Activated T-cell treated with anti-CD3 and anti-CD28 coated beads, Interleukin-2, amount 50 U/mL, for 72 hours (primary cell): ENCODE measurements at places on chromosomes 7 and 10.
A peak's percentile ranks its signal among the peaks of the same experiment; 100 is the strongest.

GRCh38 chr10:99466632-99467223 is 36.3 kb upstream of the GOT1 start:
- no peak for DNase-seq

DNA sequence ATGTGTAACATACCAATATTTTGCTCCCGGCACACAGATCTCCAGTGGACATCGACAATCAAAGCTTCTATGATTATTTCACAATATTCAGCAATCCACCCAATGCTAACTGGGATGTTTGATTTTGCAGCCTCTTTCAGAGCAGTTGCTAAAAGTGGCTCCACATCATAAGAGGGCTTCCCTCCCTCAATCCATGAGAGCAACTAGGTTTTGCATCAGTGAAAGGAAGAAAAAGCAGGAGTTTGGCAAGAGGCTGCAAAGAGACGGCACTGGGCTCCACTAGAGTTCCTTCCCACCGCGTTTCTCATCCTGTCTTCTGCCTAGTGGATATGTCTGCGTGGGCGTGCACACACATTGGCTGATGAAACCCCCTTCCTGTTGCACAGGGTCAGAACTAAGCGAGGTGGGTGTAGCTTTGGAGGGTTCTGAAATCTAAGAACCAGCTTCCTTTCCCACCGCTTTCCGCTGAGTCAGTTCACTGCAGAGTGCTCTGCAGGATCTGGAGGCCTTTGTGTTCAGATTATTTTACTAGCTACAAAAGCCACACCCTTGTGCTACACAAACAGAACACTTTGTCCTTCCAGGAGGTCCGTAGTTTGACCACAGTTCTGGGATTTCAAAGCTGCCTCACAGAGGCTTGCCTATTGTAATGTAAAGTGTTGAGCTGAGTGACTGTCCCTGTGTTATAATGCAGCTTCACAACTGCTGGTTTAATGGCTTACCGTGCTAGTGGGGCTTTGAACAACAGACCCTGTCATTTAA is 28.1 kb downstream of the ARL4A start:
- DNase-seq, result peak; percentile 45

DNA sequence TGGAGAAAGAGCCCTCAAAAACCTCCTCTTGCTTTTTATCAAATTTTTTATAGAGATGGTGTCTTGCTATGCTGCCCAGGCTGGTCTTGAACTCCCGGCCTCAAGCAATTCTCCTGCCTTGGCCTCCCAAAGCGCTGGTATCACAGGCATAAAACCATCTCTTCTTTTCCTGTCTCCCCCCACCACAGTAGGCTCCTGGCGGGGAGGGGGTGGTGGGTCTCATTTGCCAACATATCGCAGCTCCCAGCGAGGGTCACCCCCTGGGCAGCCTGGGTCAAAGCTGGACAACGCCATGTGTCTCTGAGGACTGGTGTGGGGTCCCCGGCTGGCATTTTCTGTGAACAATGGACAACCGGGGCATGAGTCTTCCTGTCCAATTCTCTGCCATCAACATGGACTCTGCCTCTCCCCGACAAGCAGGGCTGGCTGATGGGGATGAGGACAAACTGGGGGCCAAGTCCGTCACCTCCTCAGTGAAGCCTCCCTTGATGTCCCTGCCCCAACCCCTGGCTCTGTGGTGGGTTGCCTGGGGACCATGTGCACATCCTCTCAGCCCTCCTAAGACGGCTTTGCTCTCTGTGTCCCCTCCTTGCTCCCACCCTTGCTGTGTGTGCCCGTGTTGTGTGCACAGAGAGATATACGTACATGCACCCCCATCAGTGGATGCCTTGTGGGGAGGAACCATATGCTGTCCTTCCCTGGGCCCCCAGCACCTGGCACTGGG is 86.4 kb upstream of the GNA12 start:
- no peak for DNase-seq

DNA sequence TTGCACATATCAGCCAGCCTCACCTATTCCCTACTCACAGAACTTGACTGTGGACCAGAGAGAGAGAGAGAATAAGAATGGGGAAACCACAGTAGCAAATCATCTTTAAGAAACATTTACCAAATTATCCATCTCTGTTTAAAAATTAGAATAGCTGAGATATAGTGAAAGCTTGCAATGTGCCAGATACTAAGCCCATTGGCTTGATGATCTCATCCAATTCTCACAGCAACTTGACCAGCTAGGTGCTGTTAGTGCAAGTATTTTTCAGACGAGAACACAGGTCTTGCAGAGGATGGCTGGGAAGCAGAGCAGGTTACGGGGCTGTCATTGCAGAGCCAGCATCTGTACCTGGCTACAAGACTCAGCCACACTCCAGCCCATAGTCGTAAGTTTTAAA is 50.9 kb downstream of the KLF6 start:
- no peak for DNase-seq

GRCh38 chr7:48091506-48092433 is 2.7 kb downstream of the UPP1 start:
- DNase-seq, result no peak

DNA sequence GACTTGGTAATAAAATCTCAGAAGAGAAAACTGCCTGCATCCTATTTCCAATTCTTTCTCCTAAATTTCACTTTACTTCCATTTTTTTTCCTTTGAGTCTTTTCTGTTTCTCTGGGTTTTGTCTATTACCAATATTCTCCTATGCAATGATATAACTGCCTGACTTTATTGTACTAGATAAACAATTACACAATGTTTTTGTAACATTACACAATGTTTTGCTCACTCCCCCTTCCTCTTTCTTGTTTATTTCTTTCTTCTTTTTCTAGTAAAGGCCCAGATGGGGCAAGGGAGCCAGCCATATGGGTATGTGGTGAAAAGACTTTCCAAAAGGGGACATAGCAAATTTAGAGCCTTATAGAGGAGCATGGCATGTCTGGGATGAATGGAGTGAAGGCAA is 278.7 kb upstream of the PHYHIPL start:
- DNase-seq, result no peak

DNA sequence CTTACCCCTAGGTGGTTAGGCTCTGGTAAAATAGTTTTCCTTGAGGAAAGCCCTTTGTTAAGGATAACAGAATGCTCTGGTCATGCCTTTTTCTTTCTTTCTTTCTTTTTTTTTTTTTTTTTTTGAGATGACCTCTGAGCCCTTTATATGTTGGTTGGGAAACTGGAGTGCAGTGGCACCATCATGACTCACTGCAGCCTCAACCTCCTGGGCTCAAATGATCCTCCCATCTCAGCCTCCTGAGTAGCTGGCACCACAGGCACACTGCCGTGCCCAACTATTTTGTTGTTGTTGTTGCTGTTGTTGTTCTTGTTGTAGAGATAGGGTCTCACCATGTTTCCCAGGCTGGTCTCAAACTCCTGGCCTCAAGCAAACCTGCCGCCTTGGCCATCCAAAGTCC is 27.4 kb downstream of the NACAD start:
- DNase-seq, result no peak

- no peak for DNase-seq
Observed at GRCh38 chr7:156842317-156842716, 50.7 kb downstream of the LMBR1 start.

- no peak for DNase-seq
Observed at GRCh38 chr7:65955718-65956117, 26.3 kb downstream of the GUSB start.
